ENCODE measurements at places on chromosomes 11 and 22.
A peak's percentile ranks its signal among the peaks of the same experiment; 100 is the strongest.

GRCh38 chr11:613369-613968, 2.3 kb downstream of the IRF7 start:
- DNase-seq = peak; percentile 80

DNA sequence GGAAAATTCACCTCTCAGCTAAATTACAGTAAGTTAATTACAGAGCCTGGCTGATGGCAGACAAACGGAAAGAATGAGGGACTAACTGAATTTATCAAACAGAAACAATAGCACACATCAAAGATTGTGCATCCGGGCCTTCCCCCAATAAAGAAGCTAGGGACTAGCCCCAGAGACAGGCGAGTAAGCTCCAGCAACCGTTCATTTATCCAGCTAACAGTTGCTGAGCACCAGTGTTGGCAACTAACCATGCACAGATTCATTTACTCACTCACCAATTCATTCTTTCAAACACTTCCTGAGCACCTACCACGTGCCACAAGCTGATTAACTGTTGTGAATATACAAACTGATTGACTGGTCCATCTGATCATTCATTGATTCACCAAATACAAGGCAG, 51.2 kb downstream of the SMCO4 start:
- no peak for DNase-seq

GRCh38 chr11:117595440-117595839, 201.6 kb downstream of the DSCAML1 start:
- no peak for DNase-seq

GRCh38 chr11:110870816-110871522, 158.7 kb upstream of the ARHGAP20 start:
- DNase-seq = no peak

GRCh38 chr11:64752175-64752970, 7.4 kb downstream of the PYGM start:
- no peak for DNase-seq

GRCh38 chr22:30340911-30341685, 14.4 kb upstream of the TBC1D10A start:
- no peak for DNase-seq

All from CD4-positive, alpha-beta T cell treated with Interleukin-10 for 1 hour (primary cell).